ENCODE measurements at places on chromosomes 16 and 17.

DNA sequence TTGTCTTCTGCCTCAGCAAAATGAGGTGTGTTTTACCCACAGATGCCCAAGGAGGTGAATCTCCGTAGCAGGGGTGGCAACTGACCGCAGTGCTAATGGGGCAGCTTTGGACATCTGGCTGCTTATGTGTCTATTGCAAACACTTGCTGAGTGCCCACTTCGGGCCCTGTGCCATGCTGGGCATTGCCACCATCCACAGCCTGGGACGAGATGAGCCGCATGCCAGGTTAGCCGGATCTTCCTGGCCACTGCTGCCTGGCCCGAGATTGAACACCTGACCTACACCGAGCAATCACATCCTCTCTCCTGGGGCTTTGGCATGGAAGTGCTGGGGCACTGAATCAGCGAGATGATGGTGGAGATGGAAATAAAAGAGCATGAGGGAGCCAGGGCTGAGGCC lies 238.7 kb downstream of the GSG1L start:
- no peak for DNase-seq

GRCh38 chr16:57373117-57373947 lies 1.0 kb downstream of the CX3CL1 start:
- DNase-seq = no peak

GRCh38 chr16:89143911-89144675 lies 27.5 kb upstream of the CDH15 start:
- no peak for DNase-seq

GRCh38 chr16:11674001-11674817 lies 6.0 kb downstream of the SNN start:
- no peak for DNase-seq

DNA sequence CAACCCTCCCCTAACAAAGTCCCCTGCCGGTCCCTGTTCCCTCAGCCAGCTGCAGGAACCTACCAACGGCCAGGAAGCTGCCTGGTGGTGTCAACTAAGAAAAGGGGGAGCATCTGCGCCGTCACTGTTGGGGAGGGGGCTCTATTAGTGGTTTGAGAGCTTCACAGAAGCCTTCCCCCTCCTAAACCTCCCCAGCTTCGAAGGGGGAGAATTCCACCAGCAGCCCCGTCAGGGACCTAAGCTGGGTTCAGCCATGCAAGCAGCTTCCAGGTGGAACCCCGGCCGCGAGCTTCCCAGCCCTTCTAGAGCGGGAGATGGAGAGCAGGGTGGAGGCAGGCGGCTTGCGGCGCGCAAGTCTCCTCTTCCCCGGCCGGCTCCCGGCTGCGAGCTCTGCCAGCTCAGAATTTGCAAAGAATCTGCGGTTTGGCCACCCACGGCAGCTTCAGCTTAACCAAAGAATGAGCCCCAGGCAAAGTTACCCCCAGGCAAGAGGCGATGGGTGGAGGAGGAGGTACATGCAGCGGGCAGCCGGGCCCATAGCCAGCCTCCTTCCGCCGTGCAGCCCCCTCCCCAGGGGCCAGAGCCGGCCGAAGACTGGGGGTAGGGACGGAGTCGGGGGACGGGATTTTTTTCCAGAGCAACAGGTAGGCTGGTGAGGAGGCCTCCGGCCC lies 33.7 kb downstream of the DDX19A start:
- DNase-seq = peak; percentile 79

DNA sequence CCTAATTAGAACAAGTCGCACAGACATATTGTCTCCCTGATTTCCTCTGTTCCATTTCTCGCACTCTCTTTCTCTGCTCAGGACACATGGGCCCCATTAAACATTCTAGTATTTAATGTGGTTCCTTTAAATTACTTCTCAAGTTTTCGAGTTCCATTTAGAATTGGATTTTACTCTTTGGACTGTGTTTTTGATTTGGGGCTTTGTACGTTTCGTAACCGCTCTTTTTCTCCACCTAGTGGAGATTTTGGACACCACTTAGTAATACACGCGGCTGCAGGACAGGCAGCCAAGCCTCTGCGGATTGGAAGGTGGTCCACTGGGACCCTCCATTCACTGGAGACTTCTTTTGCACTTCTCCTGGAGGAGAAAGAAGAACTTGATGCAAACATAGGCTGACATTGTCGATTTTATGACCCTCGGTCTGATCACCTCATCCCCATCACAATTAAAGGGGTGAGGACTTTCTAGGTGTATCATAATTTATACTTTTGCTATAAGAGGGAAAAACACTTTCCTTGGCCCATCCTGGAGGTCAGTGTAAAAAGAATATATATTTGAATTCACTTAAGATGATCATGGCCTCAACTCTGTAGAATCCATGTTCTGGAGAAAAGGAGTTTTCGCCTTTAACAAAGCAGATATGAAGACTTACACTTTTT lies 85.7 kb downstream of the NOG start:
- peak; percentile 28 for DNase-seq

- DNase-seq = no peak
These were observed 208.1 kb downstream of the COPRS start for GRCh38 chr17:31650756-31651520.

GRCh38 chr17:57544401-57544800 lies 200.7 kb downstream of the CCDC182 start:
- DNase-seq = no peak

GRCh38 chr17:1222321-1222720 lies 42.5 kb upstream of the ABR start:
- no peak for DNase-seq

DNA sequence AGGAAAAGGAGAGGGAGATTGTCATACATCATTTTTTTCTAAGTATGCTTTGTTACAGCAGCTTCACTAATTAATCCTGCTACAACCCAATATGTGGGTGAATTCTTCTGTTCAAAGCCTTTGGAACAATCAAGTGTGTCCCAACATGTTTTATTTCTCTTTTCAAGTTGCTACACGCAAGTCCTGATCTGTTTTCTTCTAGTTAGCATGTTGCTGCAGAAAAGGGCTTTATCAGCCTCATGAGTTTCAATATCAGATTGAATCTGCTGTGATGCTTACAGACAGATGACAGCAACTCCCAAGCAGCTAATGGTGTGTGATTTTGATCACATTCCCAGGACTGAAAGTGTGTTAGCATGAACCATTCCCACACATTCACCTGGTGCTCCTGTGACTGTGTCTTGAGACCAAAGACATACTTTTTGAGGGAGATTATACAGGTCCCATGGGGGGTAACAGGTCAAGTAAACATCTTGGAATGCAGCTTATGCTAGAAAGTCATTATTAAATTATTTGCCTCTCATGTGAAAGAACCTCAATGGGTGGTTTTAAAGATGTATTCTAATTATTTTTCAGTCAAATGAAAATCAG lies 96.9 kb upstream of the KCNJ16 start:
- DNase-seq = no peak

GRCh38 chr17:1229349-1229899 lies 40.8 kb upstream of the BHLHA9 start:
- peak; percentile 76 for DNase-seq

GRCh38 chr16:77437859-77438258 lies 3.0 kb upstream of the ADAMTS18 start:
- DNase-seq = no peak

- peak; percentile 4 for DNase-seq
These were observed 8.0 kb upstream of the AKTIP start for GRCh38 chr16:53511084-53511402.

GRCh38 chr16:21644674-21645073 lies 7.7 kb downstream of the IGSF6 start:
- DNase-seq = no peak

DNA sequence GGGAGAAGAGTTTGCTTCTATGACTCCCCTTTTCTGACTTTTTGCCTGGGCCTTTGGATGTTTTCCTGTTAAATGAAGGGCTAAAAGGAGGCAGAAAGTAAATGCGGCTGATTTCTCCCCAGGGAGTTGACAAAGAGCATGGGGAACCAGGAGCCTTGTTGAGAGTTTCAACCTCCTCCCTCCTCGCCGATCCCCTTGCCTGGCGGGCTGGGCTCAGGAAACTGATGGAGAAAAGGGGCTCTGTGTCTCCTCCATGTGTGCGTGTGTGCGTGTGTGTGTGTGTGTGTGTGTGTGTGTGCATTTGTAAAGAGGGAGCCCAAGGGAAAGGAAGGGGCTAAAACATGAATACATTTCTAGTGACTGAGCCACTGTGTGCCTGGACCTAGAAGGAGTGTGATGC lies 94.5 kb downstream of the ZDHHC7 start:
- no peak for DNase-seq

GRCh38 chr17:27608328-27609230 lies 22.4 kb upstream of the LGALS9 start:
- no peak for DNase-seq

- DNase-seq = peak; percentile 21
These were observed 14.1 kb downstream of the DLG4 start for GRCh38 chr17:7205561-7205960.

DNA sequence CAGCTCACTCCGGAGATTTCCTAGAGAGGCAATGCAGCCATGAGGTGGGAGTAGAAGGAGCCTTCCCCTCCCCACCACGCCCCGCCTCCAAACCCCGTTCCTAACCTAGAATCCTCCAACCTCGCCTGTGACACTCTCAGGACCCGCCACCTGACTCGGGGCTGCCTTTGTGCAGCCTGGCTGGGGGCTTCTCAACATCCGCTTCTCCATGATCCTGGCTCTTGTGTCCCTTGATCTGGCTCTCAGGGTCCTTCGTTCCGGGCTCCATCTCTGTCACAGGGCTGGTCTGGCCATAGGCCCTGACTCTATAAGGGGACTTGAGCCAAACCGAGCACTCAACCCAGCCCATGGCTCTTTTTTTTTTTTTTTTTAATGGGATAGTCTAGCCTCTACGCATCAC lies 24.3 kb downstream of the CDRT15 start:
- no peak for DNase-seq

GRCh38 chr16:83389751-83390150 lies 418.0 kb upstream of the HSBP1 start:
- DNase-seq = no peak

GRCh38 chr17:12089809-12090384 lies 69.2 kb downstream of the MAP2K4 start:
- no peak for DNase-seq

DNA sequence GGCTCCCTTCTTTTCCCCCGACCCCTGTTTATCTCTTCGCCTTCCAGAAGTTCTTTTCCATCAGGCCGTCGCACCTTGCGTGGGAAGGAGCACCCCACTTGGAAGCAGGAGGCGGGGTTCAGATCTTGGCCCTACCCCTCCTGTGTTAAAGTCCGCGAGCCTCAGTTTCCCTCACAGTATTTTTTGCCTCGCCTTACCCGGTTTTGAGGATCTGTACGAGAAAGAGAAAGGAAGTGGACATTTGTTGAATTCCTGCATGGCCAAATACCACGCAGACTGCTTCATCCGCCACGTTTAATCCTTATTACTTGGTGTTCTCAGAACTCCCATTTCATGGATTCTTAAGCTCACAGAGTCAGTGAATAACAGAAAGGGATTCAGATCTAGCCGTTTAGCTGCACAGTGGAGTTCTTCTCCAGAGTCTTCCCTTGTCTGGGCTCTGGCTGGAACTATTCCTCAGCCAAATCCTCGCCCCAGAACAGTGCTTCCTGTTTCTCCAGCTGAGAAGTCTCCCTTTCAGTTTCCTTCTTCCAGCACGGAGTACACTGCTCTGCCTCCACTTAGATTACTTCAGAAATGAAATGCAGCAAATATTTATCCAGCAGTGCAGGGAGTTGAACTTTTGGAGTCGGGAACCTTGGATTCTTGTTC lies 590 bp downstream of the TMEM219 start:
- peak; percentile 47 for DNase-seq

DNA sequence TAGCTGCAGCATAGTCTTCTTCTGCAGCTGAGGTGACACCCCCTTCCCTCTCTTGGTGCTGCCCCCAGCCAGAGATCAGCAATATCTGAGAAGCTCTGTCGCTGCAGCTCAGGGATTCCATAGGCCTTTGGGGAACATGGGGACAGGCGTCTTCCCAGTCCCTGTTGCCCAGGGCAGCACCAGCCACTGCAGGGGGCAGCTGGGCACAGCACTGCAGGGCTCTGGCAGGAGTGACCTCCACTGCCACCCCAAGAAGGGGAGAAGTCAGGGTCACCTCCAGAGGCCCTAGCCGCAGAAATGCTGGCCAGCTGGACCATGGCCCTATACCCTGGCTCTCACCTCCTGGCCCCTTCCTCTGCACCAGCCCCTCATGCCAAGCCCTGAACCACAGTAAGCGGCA lies 16.9 kb downstream of the SCN4A start:
- no peak for DNase-seq

DNA sequence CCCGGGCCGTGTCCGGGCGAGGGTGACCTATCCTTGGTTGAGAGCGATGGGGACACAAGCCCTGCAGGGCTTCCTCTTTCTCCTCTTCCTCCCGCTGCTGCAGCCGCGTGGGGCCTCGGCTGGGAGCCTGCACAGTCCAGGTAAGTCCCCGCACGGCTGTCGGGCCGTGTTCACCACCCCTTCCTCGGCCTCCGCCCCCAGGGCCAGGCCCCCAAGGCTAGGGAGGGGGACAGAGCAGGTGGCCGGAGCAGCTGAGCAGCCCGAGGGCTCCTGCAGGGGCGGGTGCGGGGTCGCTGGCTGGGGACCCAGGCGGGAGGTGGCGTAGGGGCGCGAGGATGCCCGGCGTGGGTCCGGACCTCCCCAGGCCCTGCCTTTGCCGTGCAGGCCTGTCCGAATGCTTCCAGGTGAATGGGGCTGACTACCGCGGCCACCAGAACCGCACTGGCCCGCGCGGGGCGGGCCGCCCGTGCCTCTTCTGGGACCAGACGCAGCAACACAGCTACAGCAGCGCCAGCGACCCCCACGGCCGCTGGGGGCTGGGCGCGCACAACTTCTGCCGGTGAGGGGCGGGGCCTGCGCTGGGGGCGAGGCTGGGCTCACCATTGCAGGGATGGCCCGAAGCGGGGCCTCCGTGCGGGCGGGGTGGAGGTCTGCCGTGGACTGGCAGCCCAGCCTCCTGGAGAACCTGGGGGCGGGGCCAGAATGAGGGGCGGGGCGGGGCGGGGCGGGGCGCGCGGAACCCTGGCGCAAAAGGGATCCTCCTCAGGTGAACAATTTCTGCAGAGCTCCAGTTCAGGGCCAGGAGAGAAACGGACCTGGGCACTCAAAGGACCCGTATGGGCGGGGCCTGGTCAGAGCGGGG lies 631 bp downstream of the KREMEN2 start:
- no peak for DNase-seq

DNA sequence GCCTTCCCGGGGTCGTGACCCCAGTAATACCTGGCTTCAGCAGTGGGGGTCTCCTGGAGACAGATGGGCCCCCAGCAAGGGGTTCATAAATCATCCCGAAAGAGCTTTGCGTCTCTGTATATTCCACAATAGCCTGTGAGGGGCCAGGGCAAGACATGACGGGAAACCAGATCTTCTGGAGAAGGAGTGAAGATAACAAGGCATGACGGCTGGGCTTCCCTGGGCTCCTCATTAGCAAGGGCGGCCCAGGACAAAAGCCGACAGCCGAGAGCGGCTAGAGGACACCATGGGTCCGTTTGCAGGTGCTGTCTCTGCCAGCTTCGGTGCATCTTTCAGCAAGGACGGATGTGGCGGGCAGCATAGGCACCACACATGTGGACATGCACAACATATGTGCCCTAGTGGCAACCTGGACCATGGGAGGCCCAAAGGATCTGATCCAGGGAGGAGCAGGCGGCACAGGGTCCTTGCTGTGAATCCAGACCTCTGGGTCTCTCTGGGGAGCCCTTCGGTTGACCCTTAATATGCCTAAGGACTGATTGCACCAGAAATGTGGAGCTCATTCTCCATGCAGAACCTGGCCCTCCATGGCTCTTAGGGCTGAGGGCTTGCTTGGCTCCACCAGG lies 136.9 kb upstream of the FOXF1 start:
- no peak for DNase-seq

Data from femur (tissue), 1 donor.